Chondrocyte (in vitro differentiated cells): ENCODE measurements at places on chromosomes 1 and 21. TPM values are rescaled to one million over a fixed set of nuclear protein-coding genes. Genes with fewer than 3 reads are reported as not detected.

MYBPH gene
- total RNA-seq, result not detected in 3 replicates

HLX gene
- total RNA-seq, result 0.33 to 0.82 TPM (median 0.62 TPM) in 3 replicates

FAM72B gene
- total RNA-seq, result 1.3 to 2.5 TPM (median 1.3 TPM) in 3 replicates

C8B gene
- not detected in 3 replicates for total RNA-seq

ADCY10 gene
- 0.07 to 0.51 TPM (median 0.10 TPM) in 3 replicates for total RNA-seq

TGFB2 gene
- 140 to 237 TPM (median 226 TPM) in 3 replicates for total RNA-seq

NTMT2 gene
- not detected in 3 replicates for total RNA-seq

PIGR gene
- not detected in 3 replicates for total RNA-seq

PLEKHN1 gene
- 0.17 to 0.73 TPM (median 0.38 TPM) in 3 replicates for total RNA-seq

DNA sequence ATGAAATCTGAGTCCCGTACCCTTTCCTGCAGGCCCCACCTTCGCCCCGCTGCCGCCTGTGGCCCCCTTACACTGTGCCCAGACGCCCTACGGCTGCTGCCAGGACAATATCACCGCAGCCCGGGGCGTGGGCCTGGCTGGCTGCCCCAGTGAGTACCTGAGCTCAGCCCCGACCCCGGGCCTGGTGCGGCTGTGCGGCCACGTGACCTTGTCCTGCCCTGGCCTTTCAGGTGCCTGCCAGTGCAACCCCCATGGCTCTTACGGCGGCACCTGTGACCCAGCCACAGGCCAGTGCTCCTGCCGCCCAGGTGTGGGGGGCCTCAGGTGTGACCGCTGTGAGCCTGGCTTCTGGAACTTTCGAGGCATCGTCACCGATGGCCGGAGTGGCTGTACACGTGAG is 25.2 kb downstream of the AGRN start:
- no peak for DNase-seq

DNA sequence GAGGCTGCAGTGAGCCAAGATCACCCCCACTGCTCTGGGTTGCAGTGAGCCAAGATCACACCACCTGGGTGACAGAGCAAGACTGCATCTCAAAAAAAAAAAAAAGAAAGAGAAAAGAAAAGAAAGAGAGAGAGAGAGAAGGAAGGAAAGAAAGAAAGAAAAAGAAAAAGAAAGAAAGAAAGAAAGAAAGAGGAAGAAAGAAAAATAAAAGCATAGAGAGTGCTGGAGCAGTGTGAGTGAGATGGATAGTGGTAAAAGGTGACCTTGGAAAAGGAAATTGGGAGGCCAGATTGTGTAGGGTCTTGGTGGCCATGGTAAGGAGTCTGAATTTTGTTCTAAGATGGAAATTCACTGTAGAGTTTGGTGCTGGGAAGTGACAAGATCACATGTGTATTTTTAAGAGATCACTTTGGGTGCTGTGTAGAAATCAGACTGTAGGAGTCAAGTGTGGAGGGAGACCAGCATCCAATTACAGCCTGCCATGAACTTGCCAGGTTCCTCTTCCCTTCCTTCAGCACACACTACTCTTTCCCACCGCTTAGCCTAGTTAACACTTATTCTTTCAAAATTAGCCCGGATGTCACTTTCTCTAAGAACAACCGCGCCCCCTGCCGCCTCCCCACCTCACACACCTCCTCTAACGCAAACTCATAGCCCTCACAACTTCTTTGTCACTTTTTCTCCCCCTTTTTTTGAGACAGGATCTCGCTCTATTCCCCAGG is 17.9 kb downstream of the MTX1 start:
- no peak for DNase-seq

DNA sequence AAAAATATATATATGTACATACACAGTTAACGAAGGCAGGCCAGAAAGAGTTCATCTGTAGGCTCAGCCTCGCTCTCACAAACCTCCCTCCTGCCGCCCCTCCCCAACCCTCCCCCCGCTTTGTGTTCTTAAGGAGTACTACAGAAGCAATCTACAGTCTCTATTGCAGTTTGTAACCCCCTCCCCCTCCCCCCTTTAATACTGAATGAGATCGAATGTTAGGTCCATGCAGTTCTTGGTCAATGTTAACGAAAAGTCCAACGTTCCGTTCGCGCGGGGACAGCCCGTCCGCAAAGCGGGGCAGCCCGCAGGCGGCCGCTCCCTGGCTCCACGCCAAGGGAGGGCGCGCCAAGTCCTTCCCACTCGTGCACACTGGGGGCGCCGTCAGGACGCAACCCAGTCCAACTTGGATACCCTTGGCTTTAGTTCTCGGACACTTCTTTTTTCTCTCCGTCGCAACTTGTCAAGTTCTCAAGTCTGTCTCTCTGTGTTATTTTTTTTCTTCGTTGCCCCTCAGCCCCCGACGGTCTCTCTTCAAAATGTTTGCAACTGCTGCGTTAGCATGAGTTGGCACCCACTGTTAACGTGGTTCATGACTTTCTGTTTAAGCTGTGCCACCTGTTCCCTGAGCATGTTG is 2.2 kb downstream of the JUN start:
- no peak for DNase-seq

DNA sequence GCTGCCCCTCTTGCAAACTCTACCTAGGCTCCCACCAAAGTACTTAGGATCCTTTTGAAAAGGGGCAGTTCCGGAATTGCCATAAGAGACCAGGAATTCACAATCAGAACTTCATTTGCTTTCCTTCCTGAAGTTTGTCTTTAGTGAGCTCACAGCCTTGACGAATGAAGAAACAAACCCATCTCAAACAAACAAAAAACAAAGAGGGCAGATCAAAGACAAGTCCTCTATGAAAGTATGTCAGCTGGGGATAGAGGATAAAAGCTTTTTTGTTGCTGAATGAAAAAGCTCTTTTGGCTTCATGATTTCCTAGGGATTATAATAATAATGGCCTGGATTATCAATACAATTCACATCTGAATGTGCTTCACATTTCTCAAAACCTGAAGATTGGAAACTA is 357.9 kb upstream of the DUSP10 start:
- DNase-seq, result no peak

- no peak for DNase-seq
These were observed 16.1 kb downstream of the ALPL start for GRCh38 chr1:21525340-21525717.

DNA sequence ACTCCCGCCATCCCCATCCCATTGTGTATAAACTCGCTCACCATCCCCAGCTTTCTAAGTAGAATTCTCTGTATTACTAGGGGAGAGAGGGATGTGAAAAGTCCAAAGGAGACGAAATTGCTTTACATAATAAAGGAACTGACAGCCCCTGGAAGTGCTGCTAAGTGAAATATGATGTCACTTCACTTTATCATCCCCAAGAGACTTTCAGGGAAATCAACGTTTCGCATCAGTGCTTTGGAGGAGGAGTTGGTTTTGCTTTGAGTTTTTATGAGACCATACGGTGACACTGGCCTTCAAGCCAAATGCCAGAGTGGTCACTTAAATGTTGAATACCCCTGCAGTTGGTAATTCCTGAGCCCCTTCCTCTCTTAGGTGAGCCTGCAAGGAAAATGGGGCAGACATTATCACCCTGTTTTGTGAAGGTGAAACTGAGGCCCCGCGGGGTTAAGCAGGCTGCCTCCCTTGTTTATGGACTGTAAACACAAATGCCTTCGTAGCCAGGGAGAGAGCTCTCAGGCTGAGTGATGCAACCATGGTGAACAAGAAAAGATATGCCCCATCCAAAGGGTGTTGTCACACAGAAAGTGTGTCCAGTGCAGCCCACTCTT is 58.4 kb upstream of the KAZN start:
- no peak for DNase-seq

- DNase-seq, result no peak
These were observed 128.4 kb downstream of the TGFB2 start for GRCh38 chr1:218473522-218473921.

DNA sequence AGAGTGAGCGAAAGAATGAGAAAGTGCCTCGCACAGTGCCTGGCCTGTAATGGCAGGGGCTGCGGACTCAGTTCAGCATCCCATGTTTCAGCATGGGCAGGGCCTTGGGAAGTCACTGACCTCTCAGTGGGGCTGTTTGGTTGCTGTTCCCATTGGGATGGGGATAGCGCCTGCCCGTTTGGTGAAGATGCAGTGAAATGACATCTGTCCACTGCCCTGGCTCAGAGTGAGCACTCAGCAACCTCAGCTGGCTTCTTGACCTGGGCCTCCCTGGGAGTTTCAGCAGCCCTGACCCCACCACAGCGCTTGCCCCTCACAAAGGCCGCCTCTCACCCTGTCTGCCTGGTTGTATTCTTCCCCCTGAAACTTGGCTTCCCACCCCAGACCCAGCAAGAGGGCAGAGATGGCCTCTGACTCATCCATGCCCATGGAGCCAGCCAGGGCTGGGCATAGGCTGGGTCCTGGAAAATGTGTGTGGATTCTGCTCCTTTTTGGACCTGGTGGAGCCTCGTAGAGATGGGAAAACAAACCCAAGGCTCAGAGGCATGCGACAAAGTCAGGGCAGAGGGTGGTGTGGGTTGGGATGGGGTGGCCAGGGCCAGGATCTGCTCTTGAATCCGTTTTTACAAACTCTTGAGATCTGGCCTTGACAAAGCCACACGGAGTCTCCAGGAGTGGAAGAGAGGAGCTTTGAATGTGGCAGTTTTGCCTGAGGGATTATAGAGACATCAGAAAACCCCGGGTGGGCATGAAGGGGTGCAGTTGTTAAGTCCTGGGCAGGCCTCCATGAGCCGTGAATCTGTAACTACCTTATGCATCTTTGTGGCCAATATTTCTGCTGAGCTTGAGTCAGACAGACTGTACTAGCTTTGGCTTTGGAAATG is 1.2 kb downstream of the XKR8 start:
- DNase-seq, result no peak

- no peak for DNase-seq
These were observed 4.0 kb downstream of the S100A16 start for GRCh38 chr1:153608742-153609584.

DNA sequence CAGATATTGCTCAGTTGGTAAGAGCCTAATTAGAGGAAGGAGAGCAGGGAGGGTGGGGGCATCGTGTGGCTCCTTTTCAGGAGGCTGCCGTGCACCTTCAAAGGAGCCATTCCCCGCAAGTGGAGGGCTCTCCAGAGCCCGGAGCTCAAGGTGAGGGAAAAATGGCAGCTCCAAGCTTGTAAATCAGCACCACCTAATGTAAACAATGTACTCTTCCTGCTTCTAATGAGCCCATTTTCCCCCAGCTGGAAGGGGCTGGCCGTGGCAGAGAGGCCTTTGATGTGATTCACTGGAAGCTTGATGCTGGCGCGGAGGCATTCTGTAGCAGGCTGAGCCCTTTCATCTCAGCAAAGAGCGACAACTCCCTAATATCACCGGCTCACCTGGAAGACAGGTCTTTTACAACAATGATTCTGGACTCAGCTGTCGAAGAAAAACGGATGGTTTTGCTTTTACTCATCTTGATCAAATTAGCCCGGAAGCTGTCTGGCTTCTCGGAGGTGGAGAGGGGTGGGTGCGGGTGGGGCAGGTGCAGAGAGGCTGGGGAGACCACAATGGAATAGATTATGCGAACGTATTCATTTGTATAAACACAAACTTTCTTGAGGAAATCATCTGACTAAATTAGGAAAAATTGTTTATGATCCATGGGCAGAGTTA is 112.5 kb downstream of the RRAGC start:
- DNase-seq, result no peak

- DNase-seq, result no peak
These were observed 41.9 kb upstream of the IVNS1ABP start for GRCh38 chr1:185358957-185359356.

- DNase-seq, result no peak
These were observed 6.3 kb downstream of the CRCT1 start for GRCh38 chr1:152520561-152521090.

- no peak for DNase-seq
These were observed 6.9 kb downstream of the PLCH2 start for GRCh38 chr1:2483026-2483425.

- DNase-seq, result no peak
These were observed 41.9 kb upstream of the ANGPTL7 start for GRCh38 chr1:11147197-11147770.

GRCh38 chr1:173134800-173135199 is 72.3 kb downstream of the TNFSF4 start:
- DNase-seq, result no peak

GRCh38 chr1:154987326-154987725 is 4.2 kb downstream of the FLAD1 start:
- DNase-seq, result no peak

DNA sequence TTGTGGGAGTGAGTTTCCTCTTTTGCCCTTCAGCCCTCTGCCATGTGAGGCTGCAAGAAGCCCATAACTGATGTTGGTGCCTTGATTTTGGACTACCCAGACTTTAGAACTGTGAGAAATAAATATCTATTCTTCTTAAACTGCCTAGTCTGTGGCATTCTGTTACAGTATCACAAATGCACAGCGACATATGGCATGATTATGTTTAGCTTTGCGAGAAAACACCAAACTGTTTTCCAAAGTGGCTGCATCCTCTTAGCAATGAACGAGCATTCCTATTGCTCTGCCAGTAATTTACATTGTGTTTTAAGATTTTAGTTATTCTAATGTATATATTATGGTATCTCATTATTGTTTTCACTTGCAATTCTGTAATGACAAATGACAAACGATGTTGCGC is 246.7 kb downstream of the HLX start:
- no peak for DNase-seq

GRCh38 chr1:200172311-200172710 is 144.8 kb downstream of the NR5A2 start:
- no peak for DNase-seq

DNA sequence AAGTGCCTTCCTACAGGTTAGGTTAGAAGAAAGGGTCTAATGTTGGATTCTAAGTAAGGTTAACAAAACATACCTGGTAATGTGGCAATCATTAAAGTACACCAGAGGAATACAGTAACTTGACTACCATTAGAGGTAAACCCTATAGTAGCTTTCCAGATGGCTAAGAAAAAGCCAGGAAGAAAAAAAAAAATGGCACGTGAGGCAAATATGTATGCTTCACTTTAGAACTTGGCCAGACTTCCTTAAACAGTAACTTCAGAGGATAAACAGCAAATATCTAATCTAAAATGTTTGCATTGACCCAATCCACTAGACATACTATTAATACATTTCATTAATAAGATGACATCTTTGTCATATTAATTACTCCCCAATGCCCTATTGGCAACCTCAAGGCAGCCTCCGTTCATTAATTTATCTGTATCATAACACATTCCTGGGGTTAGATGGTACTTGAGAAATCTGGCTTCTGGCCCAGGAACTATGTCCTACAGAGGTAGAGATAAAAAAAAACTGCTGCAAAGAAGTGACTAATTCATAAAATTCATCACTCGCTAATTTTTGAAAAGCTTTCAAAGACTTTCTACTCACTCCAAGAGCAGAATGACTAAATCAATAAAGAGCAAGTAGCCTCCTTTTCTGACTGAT is 5.8 kb downstream of the DCAF8 start:
- no peak for DNase-seq

DNA sequence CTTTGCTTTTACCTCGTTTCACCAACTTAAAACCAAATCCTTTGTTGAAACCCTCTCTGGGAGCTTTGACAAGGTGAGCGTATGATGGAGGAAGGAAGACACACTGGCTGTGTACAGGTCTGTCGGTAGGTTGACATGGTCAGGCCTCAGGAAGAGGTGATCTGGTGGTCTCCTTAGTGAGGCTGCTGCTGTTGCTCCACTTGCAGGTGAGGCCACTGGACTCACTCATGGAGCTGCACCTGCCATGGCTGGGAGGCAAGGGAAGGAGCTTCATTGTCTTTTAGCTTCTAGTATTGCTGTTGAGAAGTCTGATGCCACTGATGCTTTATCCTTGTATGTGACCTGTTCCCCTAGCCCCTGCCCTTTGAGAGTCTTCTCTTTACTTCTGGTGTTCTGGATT is 35.7 kb downstream of the TENT5C start:
- no peak for DNase-seq
